ENCODE measurements at places on chromosomes 7 and 10. TPM values are rescaled to one million over a fixed set of nuclear protein-coding genes. Genes with fewer than 3 reads are reported as not detected.

The CYP2C19 gene
- not detected for polyA plus RNA-seq

The CELF2 gene
- polyA plus RNA-seq, result 145 TPM

The PON1 gene
- not detected for polyA plus RNA-seq

The HOXA9 gene
- polyA plus RNA-seq, result not detected

The KCNMA1 gene
- polyA plus RNA-seq, result not detected

The GNAI1 gene
- polyA plus RNA-seq, result 0.44 TPM

The AGR2 gene
- not detected for polyA plus RNA-seq

The LLCFC1 gene
- not detected for polyA plus RNA-seq

The CALML3 gene
- polyA plus RNA-seq, result not detected

The CPA4 gene
- polyA plus RNA-seq, result not detected

The FANK1 gene
- polyA plus RNA-seq, result not detected

The OR2A1 gene
- polyA plus RNA-seq, result 1.5 TPM

The DNAJC12 gene
- polyA plus RNA-seq, result 0.70 TPM

The BRI3 gene
- polyA plus RNA-seq, result 12.6 TPM

The HOXA2 gene
- not detected for polyA plus RNA-seq

The TFR2 gene
- polyA plus RNA-seq, result 0.58 TPM

The DDC gene
- not detected for polyA plus RNA-seq

The VSTM2A gene
- polyA plus RNA-seq, result not detected

The ABCB4 gene
- 23.4 TPM for polyA plus RNA-seq

The ANXA8L1 gene
- not detected for polyA plus RNA-seq

The LIPJ gene
- not detected for polyA plus RNA-seq

The GPR26 gene
- not detected for polyA plus RNA-seq

The H2BK1 gene
- not detected for polyA plus RNA-seq

Data from naive B cell (primary cell).